ENCODE measurements at places on chromosomes 5 and 9.

DNA sequence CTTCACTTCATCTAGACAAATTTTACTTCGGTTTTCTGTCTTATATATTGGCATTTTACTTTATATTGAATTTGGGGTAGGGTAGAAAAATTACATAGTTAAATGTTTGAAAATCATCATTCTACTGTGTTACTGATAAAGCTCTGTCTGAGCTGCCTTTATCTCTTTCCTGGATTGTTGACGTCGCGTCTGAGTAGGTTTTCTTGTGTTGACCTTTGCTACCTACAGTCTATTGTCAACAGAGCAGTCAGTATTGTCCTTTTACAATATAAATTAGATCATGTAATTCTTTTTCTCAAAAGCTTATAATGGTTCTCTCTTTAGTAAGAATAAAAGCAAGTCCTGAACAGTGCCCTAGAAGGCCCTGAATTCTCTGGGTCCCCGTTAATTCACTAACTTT, 128.2 kb downstream of the HACD4 start:
- DNase-seq = no peak

GRCh38 chr5:147504535-147504934, 5.3 kb downstream of the DPYSL3 start:
- DNase-seq = no peak

GRCh38 chr5:110736753-110737152, 2.1 kb upstream of the SLC25A46 start:
- DNase-seq = no peak

DNA sequence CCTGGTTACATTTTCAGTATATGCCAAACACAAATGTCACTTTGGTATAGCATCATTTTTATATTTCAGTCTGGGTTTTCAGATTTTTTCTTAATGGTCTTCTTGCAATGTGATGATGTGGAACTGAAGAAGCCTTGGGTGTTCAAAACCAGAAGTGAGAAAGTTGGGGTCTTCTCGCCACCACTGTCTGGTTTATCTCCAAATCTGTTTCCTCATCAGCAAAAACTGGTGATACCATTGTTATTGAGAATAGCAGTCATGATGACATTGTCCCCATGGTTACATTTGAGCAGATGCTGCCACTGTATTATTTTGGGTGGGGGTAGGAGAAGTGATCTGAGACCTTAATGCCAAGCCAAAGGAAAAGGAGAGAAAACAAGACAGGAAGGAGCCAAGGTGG, 85.9 kb upstream of the MAP3K1 start:
- peak; percentile 44 for DNase-seq

- DNase-seq = peak; percentile 12
Observed at GRCh38 chr9:135074354-135075233, 12.9 kb upstream of the OLFM1 start.

GRCh38 chr9:37382161-37382981, 40.1 kb upstream of the GRHPR start:
- DNase-seq = no peak

DNA sequence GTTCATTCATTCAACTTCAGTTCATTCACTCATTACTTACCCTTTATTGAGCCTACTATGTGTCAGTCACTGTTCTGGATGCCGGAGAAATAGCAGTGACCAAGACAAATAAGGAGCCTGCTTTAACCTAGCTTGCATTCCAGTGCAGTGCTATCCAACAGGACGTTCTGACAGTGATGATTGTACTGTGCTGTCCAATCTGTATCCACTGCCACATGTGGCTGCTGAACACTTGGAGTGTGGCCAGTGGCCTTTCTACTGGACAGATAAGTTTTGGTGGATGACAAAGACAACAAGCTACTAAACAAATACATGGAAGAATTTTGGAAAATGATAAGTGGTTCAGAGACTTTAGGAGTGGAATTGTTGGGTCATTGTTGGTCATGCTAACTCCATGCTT, 33.6 kb downstream of the SUB1 start:
- DNase-seq = no peak

- DNase-seq = no peak
Observed at GRCh38 chr9:76176171-76176570, 218.1 kb downstream of the RFK start.

- no peak for DNase-seq
Observed at GRCh38 chr9:28134446-28134976, 561.2 kb upstream of the C9orf72 start.

- DNase-seq = no peak
Observed at GRCh38 chr5:160448886-160449285, 27.2 kb downstream of the PTTG1 start.

DNA sequence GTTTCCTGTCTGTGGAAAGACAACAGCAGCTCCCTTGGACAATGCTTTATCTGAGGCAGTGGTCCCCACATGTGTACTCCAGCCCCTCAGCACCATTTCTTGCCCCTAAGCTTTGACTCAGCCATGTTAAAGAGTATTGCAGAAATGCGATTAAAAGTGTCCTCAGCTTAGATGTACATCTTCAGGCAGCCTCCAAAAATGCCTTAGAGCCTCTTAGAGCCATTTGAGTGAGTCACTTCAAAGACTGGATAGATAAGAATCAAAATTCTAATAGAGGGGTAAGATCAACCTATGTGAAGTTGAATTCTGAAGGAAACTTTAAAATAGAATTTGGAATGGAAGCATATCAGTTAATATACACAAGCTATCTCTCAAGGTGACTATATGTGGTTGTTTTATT, 296.3 kb downstream of the ADAMTS6 start:
- DNase-seq = no peak

- DNase-seq = no peak
Observed at GRCh38 chr5:173582216-173583111, 34.0 kb downstream of the BOD1 start.

DNA sequence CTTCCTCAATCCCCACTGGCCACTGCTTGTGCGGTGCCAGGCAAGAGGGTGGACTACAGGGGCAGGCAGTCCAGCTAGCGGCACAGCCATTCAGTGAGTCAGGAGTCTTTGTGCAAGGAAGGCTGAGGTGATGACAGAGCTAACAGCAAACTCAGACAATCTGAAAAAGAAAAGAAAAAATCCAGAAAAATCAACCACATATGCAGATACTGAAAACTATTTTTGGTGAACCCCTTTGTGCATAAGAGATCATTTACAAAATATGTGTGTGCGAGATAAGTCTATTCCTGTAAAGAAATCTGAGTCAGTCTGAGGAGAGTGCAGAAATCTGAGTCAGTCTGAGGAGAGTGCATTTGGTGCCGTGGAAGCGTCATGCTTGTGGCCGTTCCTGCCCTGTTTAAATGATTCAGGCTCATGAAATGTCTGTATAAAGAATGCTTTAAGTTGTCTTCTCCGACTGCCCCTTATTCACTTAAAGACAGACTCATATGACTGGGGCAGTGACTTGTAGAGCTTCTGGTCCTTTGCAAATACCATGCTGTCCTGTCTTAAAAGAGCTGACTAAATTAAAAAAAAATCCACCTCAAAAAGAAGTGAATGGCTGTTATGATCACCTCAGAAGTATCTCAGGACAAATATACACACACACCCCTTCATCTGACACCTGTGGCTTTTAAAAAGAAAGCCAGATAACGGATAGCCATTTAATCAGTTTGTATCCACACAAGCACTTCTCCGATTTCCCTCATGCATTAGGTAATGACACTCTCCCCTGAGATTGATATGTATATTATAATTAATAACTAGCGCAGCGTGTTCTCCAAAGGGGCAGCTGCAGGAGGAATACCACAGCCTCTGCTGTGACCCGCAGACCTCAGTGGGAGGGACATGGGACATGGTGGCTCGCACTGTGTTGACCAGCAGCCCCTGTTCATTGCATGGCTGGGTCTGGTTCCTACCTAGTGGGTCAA, 47.3 kb downstream of the TRIO start:
- no peak for DNase-seq

DNA sequence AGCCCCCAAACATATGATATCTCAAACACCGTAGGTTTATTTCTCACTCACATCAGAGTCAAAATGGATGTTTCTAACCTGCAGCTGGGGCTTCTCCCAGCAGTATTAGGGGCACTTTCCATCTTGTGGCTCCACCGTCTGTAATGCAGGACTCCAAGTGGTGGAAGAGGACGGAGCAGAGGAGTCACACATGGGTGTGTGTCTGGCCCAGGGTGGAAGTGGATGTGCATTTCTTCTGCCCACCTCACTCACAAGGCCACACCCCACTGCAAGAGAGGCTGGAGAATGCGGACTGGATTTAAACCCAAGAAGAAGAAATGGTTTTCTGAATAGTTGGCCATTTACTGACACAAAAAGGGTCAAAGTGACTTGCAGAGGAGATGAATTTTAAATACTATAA, 13.9 kb downstream of the IL7R start:
- DNase-seq = no peak

DNA sequence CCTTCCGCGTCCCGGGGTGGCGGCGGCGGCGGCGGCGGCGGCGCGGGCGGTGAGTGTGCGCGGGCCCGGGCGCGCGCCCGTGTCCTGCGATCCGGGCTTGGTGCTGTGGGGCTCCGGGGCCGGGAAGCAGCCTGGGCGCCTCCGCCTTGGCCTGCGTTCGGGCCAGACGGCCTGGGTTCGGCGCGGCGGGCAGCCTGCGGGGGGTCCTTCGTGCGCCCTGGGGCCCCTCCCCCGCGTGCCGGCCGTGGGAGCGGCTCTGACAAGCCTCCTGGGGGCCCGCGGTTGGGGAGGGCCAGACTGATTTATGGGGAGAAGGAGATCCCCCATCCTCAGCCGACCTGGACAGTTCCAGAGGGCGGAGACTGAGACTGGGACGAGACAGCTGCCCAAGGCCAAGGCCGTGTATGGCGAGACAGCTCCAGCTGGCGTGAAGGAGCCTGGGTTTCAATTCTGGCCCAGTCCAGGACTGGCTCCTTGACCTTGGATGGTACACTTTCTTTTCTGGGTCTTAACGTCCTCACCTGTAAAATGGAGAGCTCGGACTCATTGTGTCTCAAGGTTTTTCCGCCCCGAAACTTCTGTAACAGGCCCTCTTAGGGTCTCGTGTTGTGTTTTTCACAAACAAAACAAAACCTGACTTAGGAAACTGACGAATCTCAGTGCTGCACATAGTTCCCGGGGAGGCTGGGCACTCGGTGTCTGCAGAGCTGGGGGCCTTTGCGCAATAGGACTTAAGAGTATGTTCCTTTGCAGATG, 603 bp downstream of the TMEM268 start:
- DNase-seq = peak; percentile 33

DNA sequence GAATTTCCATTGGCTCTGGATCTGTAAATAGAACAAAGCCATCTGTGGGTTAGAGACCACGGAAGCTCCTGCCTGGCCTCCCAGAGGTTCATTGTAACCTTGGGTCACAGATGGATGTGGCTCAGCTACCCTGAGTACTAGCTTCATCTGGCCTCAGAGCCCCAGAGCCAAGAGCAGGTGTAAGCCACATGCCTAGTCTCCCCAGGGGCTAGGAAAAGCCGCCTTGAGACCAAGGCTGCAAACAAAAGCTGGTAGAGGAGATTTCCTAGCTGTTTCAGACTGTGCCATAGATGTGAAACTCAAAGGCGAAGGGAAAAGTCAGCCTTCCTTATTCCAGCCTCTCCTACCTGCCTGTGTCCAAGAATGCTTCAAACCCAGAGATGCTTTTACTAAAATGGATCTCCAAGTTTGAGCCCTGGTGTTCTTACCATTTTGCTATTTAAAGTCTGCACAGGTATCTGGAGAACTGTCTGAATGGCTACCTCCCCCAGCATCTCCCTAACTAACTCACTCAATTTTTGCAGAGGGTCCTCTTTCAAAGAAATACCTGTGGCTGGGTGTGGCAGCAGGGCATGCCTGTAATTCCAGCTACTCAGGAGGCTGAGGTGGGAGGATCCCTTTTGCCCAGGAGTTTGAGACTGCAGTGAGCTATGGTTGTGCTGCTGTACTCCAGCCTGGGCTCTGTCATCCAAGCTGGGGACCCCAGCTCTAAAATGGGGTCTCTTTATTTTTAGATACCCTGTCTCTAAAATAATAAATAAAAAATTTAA, 42.3 kb upstream of the MAP1B start:
- DNase-seq = no peak

- no peak for DNase-seq
Observed at GRCh38 chr5:137822158-137822764, 45.4 kb upstream of the MYOT start.

GRCh38 chr5:4319478-4320128, 724.0 kb downstream of the IRX1 start:
- no peak for DNase-seq

- no peak for DNase-seq
Observed at GRCh38 chr5:176822793-176823481, 12.6 kb downstream of the UNC5A start.

DNA sequence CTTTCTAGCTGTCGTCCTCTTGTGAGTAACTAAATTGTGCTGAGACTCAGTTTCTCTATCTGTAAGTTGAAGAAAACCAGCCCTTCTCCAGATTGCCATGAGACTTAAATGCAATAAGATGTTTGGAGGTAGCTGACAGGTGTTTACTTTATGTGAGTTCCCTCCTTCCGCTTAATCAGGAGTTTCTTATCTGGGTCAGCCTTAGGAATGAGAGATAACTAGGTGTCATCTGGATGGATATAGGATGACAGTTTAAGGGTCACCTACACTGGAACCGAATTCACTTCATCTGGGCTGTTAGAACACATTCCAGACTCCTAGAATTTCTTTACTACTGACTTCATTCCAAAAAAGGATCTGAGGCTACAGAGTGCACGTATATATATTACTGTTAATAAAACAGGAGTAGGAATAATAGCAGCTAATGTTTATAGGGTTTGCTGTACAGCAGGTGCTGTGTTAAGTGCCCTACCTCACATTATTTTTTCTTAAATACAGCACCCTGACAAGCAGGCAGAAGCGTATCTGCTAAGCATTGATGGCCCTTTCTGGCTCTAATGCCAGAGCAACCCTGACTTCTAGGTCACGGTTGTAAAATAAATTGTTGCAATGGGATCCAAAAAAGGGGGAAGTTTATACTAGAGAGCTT, 30.0 kb upstream of the CPEB4 start:
- no peak for DNase-seq

GRCh38 chr9:98998441-98999151, 54.9 kb downstream of the COL15A1 start:
- DNase-seq = peak; percentile 41

DNA sequence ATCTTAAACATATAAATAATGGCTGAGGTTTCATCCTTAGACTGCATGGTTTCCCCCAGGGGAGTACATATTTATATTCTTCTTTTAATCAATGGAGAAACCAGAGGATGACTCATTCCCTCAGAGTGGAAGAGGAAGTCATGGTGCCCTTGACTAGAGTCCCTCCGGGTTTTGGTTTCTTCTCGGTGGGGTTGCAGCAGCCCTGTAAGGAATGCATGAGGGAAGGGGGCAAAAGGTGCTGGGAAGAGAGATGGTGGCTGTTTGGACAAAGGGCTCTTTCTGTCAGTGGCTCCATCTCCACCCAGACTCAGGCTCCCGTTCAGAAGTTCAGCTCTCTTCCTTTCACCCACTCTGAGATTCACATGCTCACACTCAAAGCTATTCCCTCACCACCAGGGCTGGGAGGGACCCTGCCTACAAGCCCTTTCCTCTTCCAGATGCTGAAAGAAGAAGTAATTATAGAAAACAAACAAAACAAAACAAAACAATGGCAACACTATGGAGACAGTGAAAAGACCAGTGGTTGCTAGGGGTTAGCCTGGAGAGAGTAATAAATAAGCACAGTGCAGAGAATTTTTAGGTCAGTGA, 129.8 kb upstream of the IL12B start:
- no peak for DNase-seq

GRCh38 chr5:103513701-103514100, 48.9 kb downstream of the NUDT12 start:
- no peak for DNase-seq

- no peak for DNase-seq
Observed at GRCh38 chr9:125172031-125172755, 17.4 kb downstream of the PPP6C start.

Data from CD4-positive, alpha-beta T cell treated with Interleukin-15 for 1 hour (primary cell).